ENCODE measurements at places on chromosomes 16 and 17.

- no peak for DNase-seq
Observed at GRCh38 chr17:58666858-58667267, 25.0 kb downstream of the TEX14 start.

- no peak for DNase-seq
Observed at GRCh38 chr16:8611886-8612600, 9.5 kb upstream of the METTL22 start.

- DNase-seq = peak; percentile 70
Observed at GRCh38 chr17:80152081-80152702, 5.3 kb upstream of the EIF4A3 start.

DNA sequence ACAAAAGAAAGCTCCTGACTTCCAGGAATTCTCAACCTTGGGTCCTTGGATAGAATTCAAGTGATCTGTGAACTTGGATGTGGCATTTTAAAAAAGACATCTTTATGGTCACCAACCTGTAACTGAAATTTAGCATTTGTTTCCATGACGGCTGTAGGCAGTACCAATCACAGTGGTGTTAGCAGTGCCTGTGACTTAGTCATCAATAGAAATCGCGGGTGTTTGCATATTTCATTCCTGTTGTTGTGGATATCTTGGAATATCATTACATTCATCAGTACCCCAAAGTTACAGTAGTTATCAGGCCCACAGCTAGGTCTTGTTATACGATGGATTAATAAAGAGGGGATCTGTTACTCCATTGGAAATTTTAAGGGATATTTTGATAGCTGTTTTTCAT, 81.6 kb downstream of the CMIP start:
- DNase-seq = no peak

DNA sequence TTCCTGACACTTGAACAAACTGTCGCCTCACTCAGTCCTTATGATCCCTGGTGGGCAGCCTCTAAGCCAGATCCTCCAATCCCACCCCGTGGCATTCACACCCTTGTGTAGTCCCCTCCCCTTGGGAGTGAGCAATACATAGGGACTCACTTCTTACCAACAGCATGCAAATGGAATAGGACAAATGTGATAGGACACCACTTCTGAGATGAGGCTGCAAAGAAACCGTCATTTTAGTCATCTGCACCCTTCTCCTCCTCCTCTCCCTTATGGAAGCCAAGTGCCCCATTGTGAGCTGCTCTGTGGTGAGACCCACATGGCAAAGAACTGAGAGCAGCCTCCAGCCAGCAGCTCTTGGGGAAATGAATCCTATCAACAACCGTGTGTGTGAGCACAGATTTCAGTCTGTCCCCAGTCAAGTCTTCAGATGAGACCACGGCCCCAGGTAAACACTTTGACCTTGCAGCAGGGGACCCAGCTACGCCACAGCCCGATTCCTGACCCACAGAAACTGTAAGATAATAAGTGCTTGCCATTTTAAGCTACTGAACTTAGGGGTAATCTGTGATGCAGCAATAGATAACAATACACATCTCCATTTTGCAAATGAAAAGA, 46.9 kb downstream of the ZFHX3 start:
- no peak for DNase-seq

DNA sequence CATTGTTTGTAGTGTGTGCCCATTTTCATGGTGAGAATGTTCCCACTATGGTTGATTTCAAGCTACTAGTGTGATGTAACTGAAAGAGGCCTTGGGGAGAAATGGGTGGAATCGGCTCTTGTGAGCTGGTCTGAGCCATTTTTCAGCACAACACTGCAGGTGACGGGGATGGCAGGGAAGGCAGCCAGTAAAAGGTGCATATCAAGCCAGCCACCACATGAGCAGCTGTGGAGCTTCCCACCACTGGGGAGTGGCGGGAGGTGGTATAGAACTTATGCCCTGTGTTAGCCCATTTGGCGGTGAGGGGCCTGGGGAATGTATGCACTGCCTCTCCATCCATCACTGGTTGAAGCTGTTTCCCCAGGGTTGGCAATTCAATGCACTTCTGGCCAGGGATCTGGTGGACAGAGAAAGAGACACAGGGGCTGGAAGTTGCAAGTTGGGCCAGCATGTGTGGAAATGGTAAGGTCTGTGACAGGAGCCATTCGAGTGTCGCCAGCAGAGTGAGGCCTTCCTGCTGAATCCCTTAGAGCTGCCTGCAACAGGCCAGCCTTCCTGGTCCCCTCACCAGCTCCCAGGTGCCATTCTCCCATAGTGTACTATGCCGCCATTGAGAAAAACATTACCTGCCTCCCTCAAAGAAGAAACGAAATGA, 31.7 kb upstream of the BRD7 start:
- DNase-seq = no peak

DNA sequence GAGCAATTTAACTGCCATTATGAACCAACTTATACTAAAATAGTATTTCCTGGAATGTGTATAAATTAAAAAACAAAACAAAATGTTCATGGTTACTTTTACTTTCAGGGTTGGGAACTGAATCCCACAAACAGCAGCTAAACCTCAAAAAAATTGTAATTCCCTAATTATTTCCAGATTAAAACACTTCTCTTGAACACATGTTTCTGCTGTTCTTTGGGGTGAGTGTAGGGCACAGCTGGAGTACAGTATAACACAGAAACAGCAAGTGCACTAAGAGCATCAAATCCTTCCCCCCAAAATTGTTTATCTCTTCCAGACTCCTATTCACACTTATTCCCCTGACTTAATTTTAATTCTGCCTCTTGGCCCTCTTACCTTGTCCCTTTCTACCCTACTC, 56.4 kb downstream of the KANSL1 start:
- no peak for DNase-seq

DNA sequence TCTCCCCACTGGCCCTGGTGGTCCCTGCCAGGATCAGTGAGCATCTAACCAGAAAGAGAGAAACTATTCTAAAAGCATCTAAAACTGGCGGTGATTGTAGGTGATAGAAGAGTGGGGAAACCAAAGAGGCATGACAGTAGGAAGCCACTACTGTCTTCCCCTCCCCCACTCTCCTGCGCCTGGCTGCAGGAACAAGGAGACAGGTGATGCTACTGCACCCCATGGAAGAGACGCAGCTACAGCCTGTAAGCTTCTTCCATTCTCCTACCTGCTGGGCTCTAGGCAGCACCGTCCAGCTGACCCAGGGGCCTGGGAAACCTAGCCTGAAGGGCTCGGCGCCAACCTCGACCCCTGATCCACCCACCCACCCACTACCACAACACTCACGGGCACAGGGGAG, 32.4 kb upstream of the CSNK2A2 start:
- DNase-seq = no peak

GRCh38 chr16:66357523-66357928, 9.0 kb upstream of the CDH5 start:
- DNase-seq = peak; percentile 35

DNA sequence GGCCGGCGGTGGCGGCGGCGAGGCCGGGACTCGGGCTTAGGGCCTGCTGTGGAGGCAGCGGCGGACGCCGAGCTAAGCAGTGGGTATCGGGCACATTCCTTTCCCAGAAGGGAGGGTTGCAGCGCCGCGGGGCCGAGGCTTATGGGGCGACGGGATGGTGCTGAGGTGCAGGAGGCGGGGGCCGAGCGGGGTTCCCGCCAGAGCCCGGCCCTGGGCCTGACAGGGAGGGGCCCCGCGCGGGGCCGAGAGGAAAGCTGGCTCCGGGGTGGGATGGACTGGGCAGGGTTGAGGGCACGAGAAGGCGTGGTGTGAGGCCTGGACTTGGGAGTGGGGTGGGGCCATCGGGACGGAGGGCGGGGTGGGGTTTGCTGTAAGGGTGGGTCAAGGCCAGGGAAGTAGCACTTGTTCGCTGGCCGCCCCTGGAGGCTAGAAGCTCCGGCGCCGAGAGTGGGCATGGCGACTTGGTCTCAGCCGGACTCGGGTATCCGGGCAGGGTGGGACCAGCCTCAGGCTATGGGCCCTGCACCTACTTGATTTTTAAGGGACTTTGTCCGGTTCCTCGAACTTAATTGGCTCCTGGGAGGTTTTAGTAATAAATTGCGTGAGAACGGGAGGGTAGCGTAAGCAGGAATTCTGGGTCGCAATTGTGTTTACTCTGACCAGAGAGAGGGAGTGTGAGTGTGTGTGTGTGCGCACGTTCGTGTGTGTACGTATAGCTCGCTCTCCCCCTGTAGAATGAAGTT, 396 bp downstream of the NFE2L1 start:
- peak; percentile 53 for DNase-seq

DNA sequence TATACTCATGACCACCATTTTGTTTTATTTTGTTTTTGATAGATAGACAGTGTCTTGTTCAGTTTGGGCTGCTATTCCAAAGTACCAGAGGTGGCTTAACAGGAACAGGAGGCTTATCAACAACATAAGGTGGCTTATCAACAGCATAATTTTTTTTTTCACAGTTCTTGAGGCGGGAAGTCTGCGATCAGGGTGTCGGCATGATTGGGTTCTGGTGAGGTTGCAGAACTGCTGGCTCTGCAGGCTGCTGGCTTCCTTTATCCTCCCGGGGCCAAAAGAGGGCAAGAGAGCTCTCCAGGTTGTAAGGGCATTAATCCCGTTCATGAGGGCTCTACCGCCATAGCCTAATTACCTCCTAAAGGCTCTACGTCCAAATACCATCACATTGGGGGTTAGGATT, 11.8 kb upstream of the HSD17B2 start:
- no peak for DNase-seq

DNA sequence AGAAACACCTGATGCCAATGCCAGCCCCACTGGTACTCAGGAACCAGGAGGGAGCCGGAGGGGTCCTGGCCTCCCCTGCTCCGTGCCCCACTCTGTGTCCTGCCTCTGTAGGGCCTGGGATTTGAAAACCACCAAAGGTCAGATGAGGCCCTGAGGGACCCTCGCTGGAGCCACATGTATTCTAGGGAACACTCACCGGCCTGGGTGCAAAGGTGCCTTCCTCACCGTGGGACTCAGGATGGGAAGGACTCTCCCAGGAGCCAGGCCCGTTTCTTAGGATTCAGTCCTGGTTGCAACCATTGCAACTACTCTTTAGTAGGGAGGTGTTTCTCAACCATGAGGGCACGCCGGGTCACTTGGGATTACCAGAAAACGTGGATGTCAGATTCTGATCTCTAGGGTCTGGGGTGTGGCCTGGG, 74.6 kb downstream of the N4BP1 start:
- no peak for DNase-seq

DNA sequence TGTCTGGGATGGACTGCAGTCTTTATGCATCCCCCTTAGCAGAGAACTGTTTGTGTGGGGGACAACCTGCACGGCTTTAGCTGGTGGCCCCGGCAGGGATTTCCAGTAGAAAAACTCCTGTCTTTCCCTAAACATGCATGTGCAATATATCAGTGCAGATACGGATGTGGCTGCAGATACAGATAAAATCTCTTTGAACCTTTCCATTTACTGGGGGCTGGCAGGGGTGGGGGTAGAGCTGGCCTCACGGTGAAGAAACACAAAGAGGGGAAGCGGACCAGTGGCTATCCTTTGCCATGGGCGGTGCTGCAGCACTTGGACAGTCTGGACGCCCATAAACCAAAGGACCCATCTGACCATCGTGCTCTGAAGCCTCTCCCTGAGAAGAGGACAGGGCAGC, 201.3 kb downstream of the ZFHX3 start:
- DNase-seq = no peak

DNA sequence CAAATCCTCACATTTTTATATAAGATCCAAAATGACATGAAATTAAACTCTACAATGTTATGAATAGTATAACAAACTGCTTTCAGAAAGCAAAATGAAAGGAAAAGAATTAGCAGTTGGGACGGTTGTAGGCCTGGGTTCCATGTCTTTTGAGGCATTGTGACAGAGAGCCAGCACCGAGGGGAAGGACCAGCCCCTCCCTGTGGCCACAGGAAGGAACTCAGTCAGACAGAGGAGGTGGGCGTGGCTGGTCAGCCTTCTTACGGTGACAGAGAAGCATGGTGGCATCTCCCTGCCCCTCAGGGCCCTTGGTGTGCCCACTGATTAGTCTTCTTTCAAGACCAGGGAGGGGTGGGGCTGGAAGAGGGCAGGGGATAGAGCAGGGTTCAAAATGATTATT, 5.7 kb downstream of the ZNF319 start:
- DNase-seq = no peak

DNA sequence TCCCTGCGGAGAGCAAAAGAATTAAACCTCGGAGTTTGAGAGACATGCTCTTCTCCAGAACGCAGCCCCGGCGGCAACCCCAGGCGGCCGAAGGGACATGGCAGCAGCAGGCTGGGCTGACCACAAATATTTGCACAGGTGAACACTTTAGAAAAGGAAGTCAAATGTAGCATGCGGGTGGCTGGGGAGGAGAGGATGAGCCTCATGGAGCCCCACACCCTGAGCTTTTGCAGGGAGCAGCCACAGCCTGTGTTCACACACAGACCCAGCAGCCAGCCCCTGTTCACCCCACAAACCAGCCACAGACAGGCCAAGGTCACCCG, 17.8 kb downstream of the HS3ST6 start:
- DNase-seq = no peak

GRCh38 chr16:35188288-35189155, 1729.1 kb downstream of the TP53TG3F start:
- DNase-seq = peak; percentile 0

DNA sequence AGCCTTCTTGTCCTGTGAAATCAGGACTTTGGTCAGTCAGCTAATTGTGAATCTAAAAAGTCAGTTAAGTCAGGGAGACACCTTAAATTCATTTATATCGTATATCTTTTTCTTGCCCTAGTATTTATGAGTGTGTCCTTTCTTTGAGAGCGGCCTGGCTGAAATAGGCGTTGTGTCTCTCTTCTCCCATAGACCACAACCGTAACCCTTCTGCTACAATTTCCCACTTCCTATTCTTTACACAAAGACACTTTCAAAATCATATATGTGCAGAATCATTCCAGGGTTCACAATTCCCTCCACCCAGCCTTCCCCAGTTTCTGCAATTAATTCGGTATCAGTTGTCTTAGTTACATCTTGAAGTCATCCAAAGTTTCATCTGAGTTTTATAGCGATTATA, 14.0 kb upstream of the COTL1 start:
- DNase-seq = no peak

- no peak for DNase-seq
Observed at GRCh38 chr17:20244671-20245070, 222.7 kb downstream of the LGALS9B start.

GRCh38 chr16:50390914-50391716, 22.3 kb upstream of the BRD7 start:
- DNase-seq = no peak

- peak; percentile 71 for DNase-seq
Observed at GRCh38 chr16:3690470-3690928, 26.8 kb downstream of the TRAP1 start.

DNA sequence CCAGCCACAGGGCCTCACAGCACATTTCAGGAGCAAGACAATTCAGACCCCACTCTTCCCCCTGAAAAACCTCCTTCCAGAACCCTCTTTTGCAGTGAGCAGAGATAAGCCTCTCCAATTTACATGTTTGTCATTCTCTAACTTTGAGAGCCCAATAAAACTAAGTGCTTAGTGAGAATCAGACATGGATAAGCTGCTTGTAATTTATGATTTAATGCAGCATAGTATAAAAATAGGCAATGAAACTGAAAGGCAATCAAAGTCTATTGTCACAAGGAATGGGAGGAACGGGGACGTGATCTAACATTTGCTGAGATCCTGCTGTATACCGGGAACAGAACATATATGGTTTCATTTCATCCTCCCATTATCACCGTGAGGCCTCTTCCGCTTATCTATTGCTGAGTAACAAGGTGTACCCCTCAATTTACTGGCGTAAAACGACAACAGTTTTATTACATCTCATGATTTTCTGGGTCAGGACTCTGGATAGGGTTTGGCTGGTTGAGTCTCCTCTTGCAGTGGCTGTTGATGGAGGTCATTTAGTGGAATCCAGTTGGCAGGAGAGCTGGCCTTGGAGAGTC, 597.4 kb downstream of the MAF start:
- DNase-seq = no peak

GRCh38 chr17:67322042-67322787, 44.2 kb downstream of the PSMD12 start:
- peak; percentile 6 for DNase-seq

- no peak for DNase-seq
Observed at GRCh38 chr17:41464173-41464572, 3.0 kb downstream of the KRT32 start.
